K562 (cell line): ENCODE measurements at places on chromosomes 12 and 14. TPM values are rescaled to one million over a fixed set of nuclear protein-coding genes. Genes with fewer than 3 reads are reported as not detected.

Gene LPAR5
- total RNA-seq = 9.2 and 11.7 TPM in 2 replicates

Gene RTN1
- total RNA-seq = not detected in 2 replicates

Gene ESYT1
- 237 and 251 TPM in 2 replicates for total RNA-seq

Gene PPM1H
- 21.5 and 23.0 TPM in 2 replicates for total RNA-seq

Gene ACVRL1
- total RNA-seq = 1.3 and 1.4 TPM in 2 replicates

Gene NAV3
- 0.04 and 0.13 TPM in 2 replicates for total RNA-seq

Gene HOXC12
- total RNA-seq = 0.11 and 0.27 TPM in 2 replicates

Gene RAPGEF3
- total RNA-seq = 0.78 and 1.3 TPM in 2 replicates

Gene RIMBP2
- not detected in 2 replicates for total RNA-seq

Gene CEBPE
- total RNA-seq = 0.13 and 0.16 TPM in 2 replicates

Gene SLC17A8
- not detected in 2 replicates for total RNA-seq

Gene KCNC2
- total RNA-seq = not detected in 2 replicates

Gene LRFN5
- total RNA-seq = 0.16 TPM in 2 replicates

Gene JAG2
- 43.4 and 48.4 TPM in 2 replicates for total RNA-seq

Gene CD163L1
- 1.2 and 1.3 TPM in 2 replicates for total RNA-seq

Gene UBE2N
- 207 and 219 TPM in 2 replicates for total RNA-seq

Gene MVK
- total RNA-seq = 31.3 and 33.6 TPM in 2 replicates

Gene CMAS
- 73.3 and 74.1 TPM in 2 replicates for total RNA-seq

Gene CLEC7A
- total RNA-seq = 0.16 TPM in 1 of 2 replicates, not detected in the other

Gene JPH4
- total RNA-seq = 0.13 TPM in 2 replicates

Gene LRRIQ1
- total RNA-seq = not detected in 2 replicates

Gene KERA
- not detected in 2 replicates for total RNA-seq

Gene SUPT16H
- total RNA-seq = 82.9 and 92.9 TPM in 2 replicates

Gene C14orf180
- total RNA-seq = not detected in 2 replicates

Gene LHX5
- 0.04 and 0.16 TPM in 2 replicates for total RNA-seq

Gene PLEK2
- not detected in 2 replicates for total RNA-seq

Gene SDS
- 0.18 and 0.22 TPM in 2 replicates for total RNA-seq

Gene KDM5A
- 30.5 and 35.1 TPM in 2 replicates for total RNA-seq

Gene SIX1
- total RNA-seq = 0.49 and 0.76 TPM in 2 replicates

Gene MAP3K9
- total RNA-seq = 0.58 and 0.60 TPM in 2 replicates

Gene KLRC2
- not detected in 2 replicates for total RNA-seq

Gene OR6C68
- total RNA-seq = not detected in 2 replicates

Gene PITPNM2
- 10.4 and 10.8 TPM in 2 replicates for total RNA-seq

Gene GDF3
- not detected in 2 replicates for total RNA-seq

Gene TMEM63C
- not detected in 2 replicates for total RNA-seq

Gene KRT2
- total RNA-seq = 0.11 TPM in 1 of 2 replicates, not detected in the other

Gene RNASE7
- not detected in 2 replicates for total RNA-seq

Gene ETNK1
- total RNA-seq = 70.5 and 74.3 TPM in 2 replicates

Gene PTGDR
- not detected in 2 replicates for total RNA-seq

Gene BBOF1
- 1.4 and 1.5 TPM in 2 replicates for total RNA-seq

Gene GPX2
- total RNA-seq = 0.24 and 0.56 TPM in 2 replicates

Gene RND1
- total RNA-seq = 0.36 and 0.78 TPM in 2 replicates
